ENCODE measurements at places on chromosomes 2 and 18. TPM values are rescaled to one million over a fixed set of nuclear protein-coding genes. Genes with fewer than 3 reads are reported as not detected.

GRCh38 chr2:112084689-112085374 lies 29.8 kb downstream of the TMEM87B start:
- H3K4me3 ChIP-seq: no peak overlapping the region
- H3K4me1 ChIP-seq: peaks cover 33% of the 10 kb centered on the region
- H3K27ac ChIP-seq: no peak overlapping the region
- H3K27me3 ChIP-seq: peaks cover 5% of the 10 kb centered on the region
- H3K36me3 ChIP-seq: peaks cover 78% of the 10 kb centered on the region
- no peak for DNase-seq

Gene PREB
- 43.8 TPM for total RNA-seq

Gene SP9
- total RNA-seq: not detected

DNA sequence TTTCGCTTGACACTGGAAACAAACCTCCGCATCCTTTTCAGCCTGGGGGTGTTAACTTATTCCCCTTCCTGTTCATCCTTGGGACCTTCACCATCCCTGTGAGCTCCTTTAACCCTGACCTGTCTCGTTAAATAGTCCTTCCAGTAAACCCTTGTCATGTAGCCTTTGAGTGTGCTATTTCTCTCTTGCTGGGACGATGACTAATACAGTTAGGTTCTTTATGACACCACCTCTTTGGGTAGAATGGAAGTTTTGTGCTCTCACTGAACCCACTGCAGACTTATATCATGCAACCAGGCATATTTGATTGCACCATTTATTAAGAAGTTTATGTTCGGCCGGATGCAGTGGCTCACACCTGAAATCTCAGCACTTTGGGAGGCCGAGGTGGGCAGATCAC lies 40.5 kb upstream of the GAREM1 start:
- H3K27me3 ChIP-seq: no peaks in the 10 kb centered on the region
- no peaks in the 10 kb centered on the region for H3K4me1 ChIP-seq
- no peak for DNase-seq
- no peak overlapping the region for H3K4me3 ChIP-seq
- H3K36me3 ChIP-seq: no peaks in the 10 kb centered on the region

DNA sequence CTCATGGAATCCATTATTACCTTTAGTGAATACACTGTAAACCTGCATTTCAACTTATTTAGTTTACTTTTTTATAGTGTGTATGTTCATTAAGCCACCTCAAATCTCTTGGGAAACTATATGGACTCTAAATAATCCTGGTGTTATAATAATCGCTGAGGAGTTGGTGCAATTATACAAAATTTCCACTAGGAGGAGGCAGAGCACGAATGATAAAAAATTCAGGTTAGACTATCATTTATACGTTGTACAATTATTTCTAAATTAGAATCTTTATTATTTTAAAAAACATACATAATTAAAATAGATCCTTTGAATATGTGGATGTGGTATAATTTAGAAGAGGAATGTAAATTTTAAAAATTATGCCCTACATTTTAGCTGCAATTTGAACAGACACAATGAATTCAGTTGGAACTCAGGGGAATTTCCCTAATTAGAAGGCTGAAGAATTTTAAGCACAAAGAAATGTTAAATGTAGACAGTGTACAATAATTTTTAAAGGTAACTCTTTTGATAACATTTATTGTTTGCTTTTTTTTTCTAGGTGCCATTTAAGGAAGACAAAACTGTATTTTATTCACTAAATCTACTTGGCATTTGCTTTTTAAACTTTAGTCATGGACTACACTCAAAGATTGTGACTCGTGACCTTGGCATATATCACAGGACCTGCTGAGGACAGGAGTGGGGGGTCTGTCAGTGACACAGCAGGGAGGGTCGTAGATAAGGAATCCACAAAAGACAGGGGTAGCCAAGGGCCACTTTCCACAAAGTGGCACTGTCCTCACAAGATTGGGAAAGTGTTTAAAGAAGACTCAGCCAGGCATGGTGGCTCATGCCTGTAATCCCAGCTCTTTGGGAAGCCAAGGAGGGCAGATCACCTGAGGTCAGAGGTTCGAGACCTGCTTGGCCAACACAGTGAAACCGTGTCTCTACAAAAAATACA lies 45.5 kb downstream of the RAB12 start:
- H3K36me3 ChIP-seq: no peaks in the 10 kb centered on the region
- H3K27me3 ChIP-seq: peaks cover 1% of the 10 kb centered on the region
- peak; percentile 30 for DNase-seq
- peaks cover 12% of the 10 kb centered on the region for H3K4me1 ChIP-seq

DNA sequence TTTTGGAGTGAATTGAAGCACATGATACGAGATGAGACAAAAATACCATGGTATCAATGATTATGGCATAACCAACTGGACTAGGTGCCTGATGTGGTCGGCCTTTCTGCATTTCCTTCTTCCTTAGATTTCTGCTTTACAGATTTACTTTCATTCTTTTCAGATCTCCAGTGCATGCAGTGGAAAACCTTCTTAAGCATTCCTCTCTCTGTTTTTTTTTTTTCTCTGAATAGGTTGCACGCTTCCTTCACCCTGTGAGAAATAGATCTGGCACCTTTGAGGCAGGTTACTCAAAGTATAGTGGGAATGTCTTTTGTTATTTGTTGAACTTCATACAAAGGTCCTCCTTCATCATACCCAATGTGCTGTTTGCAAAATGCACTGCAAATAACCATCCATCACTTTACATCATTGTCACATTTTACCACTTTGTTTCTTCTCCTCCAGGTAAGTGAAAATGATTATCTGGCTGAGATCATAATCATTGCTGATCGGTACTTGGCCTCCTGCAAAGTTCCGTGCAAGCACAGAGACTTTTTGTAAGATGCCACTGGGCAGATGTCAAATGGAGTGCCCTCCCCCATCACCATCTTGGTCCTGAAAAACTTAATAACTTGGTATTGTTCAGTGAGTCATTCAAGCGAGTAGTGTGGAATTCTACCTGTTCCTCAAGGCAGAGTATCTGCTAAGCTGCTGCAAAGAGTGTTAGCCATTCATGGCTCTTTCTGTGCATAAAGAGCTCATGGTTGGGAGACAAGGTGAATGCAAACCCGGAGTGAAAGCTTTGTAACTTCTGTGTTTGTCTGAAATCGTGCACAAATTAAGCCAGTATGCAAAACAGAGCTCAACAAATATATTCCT lies 30.0 kb upstream of the KLHL14 start:
- no peaks in the 10 kb centered on the region for H3K27me3 ChIP-seq
- H3K4me1 ChIP-seq: no peaks in the 10 kb centered on the region

- peaks cover 4% of the 10 kb centered on the region for H3K27me3 ChIP-seq
- H3K4me1 ChIP-seq: peaks cover 37% of the 10 kb centered on the region
- H3K27ac ChIP-seq: no peak overlapping the region
These were observed 4.8 kb downstream of the EPHA4 start for GRCh38 chr2:221567231-221567760.

Gene TNFAIP6
- total RNA-seq: 1.6 TPM

Gene NAT8
- not detected for total RNA-seq

Gene SERPINB10
- total RNA-seq: 2.8 TPM

- peaks cover 14% of the 10 kb centered on the region for H3K27me3 ChIP-seq
- no peak overlapping the region for H3K27ac ChIP-seq
- H3K4me3 ChIP-seq: no peak overlapping the region
- no peaks in the 10 kb centered on the region for H3K36me3 ChIP-seq
- peaks cover 11% of the 10 kb centered on the region for H3K4me1 ChIP-seq
These were observed 123.3 kb upstream of the ST6GAL2 start for GRCh38 chr2:107009275-107009674.

DNA sequence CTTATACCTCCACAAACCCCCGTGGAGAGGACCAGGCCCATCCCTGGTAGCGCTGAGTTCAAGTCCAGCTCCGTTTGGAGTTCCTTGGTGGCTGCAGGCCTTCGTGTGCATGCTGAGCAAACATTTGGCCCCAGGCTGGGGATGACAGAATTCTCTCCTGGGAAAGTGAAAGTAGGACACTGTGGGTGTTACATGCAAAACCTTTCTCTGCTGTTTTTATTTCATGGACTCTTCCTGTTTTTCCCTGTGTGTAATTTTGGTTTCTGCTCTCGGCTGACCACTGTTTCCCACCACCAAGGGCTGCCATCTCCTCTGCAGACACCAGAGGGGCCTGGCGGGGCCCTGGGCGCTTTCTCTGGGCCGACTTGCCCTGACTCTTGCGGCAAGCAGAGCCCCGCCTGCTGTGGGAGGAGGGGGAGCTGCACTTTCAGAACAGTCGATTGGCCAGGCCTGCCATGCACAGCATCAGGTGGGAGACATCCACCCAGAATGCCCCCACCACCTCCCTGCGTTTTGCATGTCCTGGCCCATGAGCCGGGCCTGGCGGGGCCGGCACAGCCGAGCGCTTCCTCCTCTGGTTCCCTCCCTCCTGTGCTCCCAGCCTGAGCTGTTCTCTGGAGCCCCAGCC lies 102.4 kb downstream of the CABLES1 start:
- peak overlapping the region; percentile 57 for H3K27ac ChIP-seq
- no peak for DNase-seq
- H3K36me3 ChIP-seq: no peaks in the 10 kb centered on the region
- H3K27me3 ChIP-seq: no peaks in the 10 kb centered on the region
- peaks cover 21% of the 10 kb centered on the region for H3K4me1 ChIP-seq
- peak overlapping the region; percentile 79 for H3K4me3 ChIP-seq

Gene PROC
- total RNA-seq: not detected

- no peak overlapping the region for H3K27ac ChIP-seq
- H3K4me1 ChIP-seq: peaks cover 9% of the 10 kb centered on the region
- no peaks in the 10 kb centered on the region for H3K27me3 ChIP-seq
These were observed 372.4 kb upstream of the RND3 start for GRCh38 chr2:150859877-150860276.

Gene MAL
- total RNA-seq: not detected

Gene IL36B
- not detected for total RNA-seq

All from HFFc6 (cell line).